ENCODE measurements at places on chromosomes 3 and 15.

DNA sequence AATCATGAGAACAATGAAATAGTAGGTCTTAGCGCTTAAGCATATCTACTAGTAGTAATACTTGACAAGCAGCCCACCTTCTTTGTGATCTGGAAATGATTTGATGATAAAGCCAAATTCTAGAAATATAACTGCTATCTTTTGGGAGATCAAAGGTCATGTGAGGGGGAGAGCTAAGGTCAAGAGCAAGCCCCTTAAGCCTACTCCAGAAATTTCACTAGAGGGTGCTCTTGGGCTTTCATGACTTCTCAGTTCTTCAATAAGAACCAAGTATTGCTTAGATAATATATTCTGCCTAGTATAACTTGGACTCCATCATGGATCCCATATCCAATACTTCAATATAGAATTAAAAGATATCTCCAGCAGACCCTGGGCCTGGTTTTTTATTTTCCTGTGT lies 319.6 kb downstream of the ZBTB20 start:
- DNase-seq, result no peak

GRCh38 chr15:69161079-69161877 lies 843 bp downstream of the GLCE start:
- DNase-seq, result no peak

DNA sequence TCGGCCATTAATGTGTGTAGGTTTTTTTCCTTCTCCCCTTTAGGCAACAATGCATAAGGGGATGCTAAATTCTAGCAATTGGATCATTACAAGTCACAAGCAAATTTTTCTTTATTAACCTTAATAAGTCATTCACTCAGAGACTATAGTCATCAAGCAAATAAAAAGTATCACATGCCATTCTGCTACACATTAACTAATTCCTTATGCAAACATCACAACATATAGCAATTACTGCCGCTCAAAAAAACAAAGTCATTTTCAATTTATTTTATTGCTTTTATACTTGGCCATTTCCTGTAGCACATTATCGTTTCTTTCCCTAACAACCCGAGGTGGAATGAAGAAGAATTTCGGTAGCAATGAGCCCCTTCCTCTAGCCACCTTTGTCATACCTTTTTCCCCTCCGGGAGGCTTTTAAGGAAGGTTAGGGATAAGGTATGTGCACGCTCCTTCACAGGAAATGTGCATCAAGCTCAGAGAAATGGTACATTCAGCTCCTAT lies 421.2 kb downstream of the TIGIT start:
- no peak for DNase-seq

DNA sequence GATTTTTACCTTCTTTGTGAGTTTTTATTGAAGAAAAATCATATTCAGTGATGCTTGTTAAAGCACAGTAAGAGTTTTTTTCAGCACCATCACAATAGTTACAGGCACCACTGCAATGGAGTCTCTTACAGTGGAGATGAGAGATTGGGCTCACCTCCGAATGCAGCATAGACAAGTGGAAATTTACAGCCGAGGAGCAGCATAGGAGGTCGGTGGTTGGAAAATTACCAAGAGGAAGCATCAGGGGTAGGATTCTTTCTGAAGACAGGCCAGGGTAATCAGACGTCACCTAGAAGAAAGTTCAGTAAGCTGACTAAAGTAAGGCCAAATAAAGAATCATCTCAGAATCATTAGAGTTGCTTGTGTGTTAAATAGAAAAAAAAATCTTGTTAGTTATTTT lies 491.6 kb downstream of the RBMS3 start:
- DNase-seq, result no peak

DNA sequence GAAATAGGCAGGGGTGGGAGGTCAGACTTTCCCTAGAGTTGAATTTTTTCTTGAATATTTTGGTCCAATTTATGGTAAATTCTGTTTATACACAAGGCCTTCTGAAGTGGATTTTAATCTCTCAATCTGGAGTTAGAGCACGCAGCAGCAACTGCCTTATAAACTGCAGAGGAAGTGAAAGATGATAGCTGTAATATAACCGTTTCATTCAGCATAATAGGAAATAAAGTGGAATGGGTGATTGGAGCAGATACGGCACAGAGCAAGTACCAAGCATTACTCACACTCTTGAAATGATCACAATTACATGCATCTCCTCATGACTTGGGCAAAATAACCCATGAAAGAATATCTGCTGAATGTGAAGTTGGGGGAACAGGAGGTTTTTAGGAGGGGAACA lies 106.8 kb downstream of the ARRDC4 start:
- DNase-seq, result no peak

GRCh38 chr3:99108508-99108907 lies 207.0 kb upstream of the DCBLD2 start:
- DNase-seq, result no peak

GRCh38 chr15:41967506-41968206 lies 4.7 kb downstream of the EHD4 start:
- no peak for DNase-seq

- DNase-seq, result no peak
Measured at GRCh38 chr3:43175541-43175940, 69.7 kb upstream of the POMGNT2 start.

GRCh38 chr3:122520861-122521260 lies 6.1 kb upstream of the KPNA1 start:
- no peak for DNase-seq

DNA sequence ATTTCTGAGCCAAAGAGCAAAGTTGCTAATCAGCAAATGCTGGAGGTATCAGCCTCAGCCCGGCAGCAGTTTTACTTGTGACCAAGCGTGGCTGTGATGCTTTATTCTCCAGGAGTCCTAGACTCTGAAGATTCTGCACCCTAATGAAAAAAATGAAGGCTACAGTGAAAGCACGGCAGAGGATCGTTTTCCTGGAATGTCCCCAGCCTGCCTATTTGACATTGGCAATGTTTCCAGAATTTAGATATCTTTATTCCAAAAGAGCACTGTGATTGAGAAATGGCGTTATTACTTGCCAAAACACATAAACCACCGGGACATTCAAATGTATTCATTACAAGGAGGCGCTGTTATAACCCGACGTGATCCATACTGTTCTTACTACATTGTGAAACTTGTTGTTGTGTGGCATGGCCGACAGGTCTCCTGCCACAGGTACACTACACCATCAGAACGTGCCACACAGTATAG lies 263.8 kb downstream of the SLCO3A1 start:
- DNase-seq, result no peak

GRCh38 chr3:192933779-192934460 lies 16.3 kb upstream of the MB21D2 start:
- DNase-seq, result no peak

- DNase-seq, result no peak
Measured at GRCh38 chr3:58003093-58003492, 5.1 kb upstream of the FLNB start.

DNA sequence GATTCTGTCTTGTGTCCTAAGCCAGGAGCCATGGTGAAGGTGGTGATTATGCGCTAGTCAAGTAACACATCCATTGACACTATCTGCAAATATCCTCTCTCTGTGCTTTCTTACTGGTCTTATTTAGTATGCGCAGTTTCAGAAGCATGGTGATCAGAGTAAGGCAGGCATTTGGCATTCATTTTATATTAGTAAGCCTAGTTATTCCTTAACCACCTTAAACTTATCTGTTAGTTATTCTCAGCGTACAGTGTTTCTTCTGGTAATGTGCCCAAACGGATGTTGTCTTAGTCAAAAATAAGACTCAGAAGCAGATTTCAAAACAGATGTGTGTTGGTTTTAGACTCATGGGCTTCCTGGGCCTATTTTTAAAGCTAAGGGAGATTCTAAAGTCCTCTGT lies 329.2 kb downstream of the GRM7 start:
- no peak for DNase-seq

All from cortex of kidney (tissue), 1 donor.